ENCODE measurements at places on chromosomes 4 and X.

DNA sequence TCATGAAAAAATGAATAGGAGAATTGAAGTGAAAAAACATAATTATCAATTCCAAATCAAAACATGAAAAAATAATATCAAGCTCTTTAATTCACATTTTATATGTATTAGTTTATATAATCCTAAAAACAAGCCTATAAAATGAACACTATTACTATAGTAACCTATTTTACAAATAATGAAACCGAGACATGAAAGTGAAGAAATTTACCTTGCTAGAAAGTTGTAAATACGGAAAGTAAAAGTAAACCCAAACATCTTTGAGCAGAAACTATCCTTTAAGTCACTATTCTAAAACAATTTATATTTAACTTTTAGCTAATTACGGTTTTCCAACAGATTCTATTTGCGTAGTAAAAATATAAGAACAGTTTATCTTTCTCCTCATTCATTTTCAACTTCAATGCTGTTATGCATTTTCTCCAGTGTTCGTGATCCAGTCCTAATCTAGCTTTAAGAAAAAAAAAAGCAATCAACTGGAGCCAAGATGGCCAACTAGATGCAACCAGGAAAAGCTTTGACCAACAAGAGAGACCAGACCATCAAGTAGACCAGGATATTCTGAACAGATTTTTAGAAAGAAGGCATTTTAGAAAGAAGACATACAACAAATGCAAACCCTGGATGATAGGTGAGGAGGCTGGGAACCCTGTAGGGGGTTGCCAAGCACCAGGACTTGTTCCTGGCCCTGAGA lies 67.0 kb downstream of the DDX53 start:
- DNase-seq, result no peak

DNA sequence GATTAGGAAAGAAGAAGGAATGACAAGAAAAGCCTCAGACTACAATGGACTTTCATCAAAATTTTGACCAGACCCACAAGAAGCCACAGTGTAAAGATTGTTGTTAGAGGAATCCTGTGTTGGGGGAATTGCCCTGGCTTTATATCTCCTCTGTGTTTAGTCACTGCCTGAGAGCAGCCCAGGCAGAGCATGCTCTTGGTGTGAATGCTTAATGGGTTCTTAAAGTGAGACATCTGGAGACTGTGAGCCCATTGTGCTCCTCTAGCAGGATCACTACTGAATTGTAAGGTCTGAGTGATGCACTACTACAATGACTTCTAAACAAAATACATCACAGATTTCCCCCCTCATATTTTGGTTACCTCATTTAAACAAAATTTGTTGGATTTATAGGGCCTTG lies 1860.5 kb upstream of the ADGRL3 start:
- no peak for DNase-seq

GRCh38 chr4:96170198-96170597 lies 330.3 kb downstream of the PDHA2 start:
- no peak for DNase-seq

DNA sequence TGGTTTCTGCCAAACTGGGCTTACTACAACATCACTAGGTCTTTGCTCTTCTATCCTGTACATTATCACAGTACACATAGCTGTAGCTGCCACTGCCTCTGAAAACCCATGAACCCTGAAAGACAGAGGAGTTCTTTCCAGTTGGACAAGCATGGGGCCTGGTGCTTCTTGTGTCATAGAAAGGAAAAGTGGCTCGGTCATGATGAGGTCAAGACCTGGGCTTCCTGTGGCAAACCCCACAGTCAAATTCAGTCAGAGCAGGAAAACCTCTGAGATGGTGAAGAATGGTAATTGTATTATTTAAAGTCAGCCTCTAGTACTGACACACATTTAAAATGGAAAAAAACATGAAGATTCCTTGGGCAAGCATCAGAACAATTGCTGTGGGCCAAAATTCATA lies 133.3 kb upstream of the PRPS2 start:
- no peak for DNase-seq

DNA sequence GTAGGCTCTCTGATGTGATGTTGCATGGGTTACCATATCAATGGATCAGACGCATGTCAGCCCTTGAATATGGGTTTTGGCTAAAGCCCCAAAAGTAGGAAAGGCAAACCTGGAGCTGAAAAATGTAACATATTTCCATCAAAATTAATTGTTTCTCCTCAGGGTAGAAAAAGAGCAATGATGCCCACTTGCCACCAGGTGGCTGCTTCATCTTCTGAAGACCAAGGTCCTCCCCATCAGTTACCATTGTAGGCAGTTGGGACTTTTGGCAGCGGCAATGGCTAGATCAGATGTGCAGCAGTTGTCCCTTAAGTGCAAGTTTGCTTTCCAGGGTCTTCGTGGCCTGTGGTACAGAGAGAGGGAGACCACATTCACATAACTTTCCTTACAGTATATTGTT lies 118.2 kb downstream of the NAF1 start:
- no peak for DNase-seq

- no peak for DNase-seq
These were observed 3.7 kb downstream of the ZFP92 start for GRCh38 chrX:153414856-153415510.

- DNase-seq, result no peak
These were observed 868.9 kb downstream of the PDHA2 start for GRCh38 chr4:96708766-96709165.

DNA sequence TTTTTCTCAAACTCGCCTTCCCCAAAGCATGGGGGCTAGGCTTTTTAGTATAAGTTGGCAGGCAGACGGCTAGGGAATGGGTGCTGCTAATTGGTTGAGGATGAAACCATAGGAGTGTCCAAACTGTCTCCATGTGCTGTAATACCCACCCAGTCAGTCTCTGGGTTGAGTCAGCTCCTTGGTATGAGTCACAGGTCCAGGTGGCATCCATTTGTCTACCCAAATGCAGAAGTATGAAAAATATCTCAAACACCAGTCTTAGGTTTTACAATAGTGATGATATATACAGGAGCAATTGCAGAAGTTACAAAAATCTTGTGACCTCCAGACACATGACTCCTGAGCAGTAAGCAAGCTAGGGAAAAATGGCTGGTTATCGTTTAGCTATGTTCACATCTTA lies 27.4 kb upstream of the CCSER1 start:
- DNase-seq, result no peak

Measured in activated effector memory CD4-positive, alpha-beta T cell treated with Interleukin-2 at 50 U/mL for 16 hours (primary cell).